ENCODE measurements at places on chromosomes 16 and 17.

GRCh38 chr17:82559566-82560251 lies 40.2 kb downstream of the FOXK2 start:
- no peak for DNase-seq

DNA sequence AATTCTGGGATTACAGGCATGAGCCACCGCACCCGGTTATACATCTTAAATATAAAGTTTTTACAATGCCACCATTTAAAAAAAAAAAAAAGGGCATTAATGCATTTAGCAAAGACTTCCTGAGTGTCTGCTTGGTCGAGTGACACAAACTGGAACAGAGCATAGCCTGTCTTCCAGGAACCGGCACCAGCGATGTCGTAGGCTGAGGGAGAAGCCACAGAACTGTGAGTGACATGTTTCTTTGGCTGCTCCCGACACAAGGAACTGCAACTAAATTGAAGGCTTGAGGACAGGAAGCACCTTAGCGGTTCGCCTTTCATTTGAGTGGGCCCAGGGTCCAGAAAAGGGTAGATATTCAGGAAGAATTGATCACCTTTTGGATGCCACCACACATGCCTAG lies 717.8 kb downstream of the MAF start:
- DNase-seq = no peak

- DNase-seq = no peak
These were observed 67.8 kb downstream of the GOSR1 start for GRCh38 chr17:30545024-30545423.

- DNase-seq = no peak
These were observed 11.9 kb downstream of the STAC2 start for GRCh38 chr17:39213852-39214251.

GRCh38 chr17:31202968-31203367 lies 94.1 kb downstream of the OMG start:
- DNase-seq = no peak

GRCh38 chr17:74842146-74842598 lies 17.5 kb downstream of the GRIN2C start:
- DNase-seq = no peak

DNA sequence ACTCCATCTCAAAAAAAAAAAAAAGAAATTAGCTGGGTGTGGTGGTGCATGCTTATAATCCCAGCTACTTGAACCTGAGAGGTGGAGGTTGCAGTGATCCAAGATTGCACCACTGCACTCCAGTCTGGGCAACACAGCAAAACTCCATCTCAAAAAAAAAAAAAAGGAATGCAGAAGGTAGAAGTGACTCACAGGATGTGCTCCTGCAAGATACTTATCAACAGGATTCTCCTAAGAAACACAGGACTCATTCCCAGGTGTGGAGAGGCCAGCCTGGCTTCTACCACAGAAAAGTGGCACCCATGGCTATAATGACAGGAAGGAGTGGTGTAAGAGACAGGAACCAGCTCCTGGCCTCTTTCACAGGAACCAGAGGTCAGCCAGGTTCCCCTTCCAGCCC lies 13.8 kb downstream of the ELMO3 start:
- no peak for DNase-seq

GRCh38 chr17:38444151-38444550 lies 15.9 kb downstream of the ARHGAP23 start:
- DNase-seq = peak; percentile 67

DNA sequence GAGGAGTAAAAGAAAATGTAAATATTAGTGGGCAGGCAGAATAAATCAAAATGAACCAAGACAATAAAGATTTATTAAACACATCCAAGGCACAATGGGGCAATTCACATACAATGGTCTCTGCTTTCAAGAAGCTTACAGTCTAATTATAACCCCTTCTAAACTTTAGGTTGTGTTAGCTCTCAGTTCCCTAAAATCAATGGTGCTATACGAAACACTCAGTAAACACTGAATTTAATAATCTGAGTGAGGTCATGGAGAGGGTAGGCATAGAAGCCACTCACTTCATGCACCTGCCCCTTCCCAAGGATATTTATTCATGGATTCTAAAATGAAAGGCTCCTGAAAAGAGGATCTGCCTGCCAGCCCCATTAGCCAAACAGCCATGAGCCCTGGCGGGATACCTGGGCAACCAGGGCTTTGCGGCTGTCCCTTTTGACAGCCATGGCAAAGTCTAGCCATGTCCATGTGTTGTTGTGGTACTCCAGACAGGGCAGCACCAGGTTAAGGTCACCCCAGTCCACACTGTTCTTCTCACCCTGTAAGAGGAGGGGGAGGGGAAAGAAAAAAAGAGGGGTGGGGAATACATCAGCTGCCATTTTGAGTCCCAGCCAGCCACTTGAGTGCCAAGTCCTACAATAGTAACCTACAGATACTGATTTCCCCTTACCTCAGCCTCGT lies 1.4 kb upstream of the RSKR start:
- DNase-seq = no peak

GRCh38 chr17:8300627-8301242 lies 5.5 kb upstream of the SLC25A35 start:
- DNase-seq = peak; percentile 70

- no peak for DNase-seq
These were observed 37.2 kb upstream of the ENDOV start for GRCh38 chr17:80377798-80378197.

- DNase-seq = no peak
These were observed 26.9 kb downstream of the CPSF4L start for GRCh38 chr17:73234736-73235135.

- DNase-seq = no peak
These were observed 13.9 kb downstream of the CYB561 start for GRCh38 chr17:63431939-63432804.

DNA sequence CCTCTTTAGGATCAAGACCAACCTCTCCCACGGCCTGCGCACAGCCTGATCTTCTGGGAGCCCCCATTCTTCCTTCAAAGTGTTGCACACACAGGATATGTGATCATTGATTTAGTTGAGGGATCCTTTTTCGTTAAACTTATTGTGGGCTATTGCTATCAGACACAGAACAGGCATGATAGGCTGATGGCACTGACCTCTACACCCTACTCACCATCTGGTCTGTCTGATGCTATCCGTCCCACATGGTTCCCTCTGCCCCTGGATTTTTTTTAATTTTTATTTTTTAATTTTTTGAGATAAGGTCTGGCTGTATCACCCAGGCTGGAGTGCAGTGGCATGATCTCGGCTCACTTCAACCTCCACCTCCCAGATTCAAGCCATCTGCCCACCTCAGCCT lies 19.2 kb upstream of the LITAF start:
- DNase-seq = no peak

DNA sequence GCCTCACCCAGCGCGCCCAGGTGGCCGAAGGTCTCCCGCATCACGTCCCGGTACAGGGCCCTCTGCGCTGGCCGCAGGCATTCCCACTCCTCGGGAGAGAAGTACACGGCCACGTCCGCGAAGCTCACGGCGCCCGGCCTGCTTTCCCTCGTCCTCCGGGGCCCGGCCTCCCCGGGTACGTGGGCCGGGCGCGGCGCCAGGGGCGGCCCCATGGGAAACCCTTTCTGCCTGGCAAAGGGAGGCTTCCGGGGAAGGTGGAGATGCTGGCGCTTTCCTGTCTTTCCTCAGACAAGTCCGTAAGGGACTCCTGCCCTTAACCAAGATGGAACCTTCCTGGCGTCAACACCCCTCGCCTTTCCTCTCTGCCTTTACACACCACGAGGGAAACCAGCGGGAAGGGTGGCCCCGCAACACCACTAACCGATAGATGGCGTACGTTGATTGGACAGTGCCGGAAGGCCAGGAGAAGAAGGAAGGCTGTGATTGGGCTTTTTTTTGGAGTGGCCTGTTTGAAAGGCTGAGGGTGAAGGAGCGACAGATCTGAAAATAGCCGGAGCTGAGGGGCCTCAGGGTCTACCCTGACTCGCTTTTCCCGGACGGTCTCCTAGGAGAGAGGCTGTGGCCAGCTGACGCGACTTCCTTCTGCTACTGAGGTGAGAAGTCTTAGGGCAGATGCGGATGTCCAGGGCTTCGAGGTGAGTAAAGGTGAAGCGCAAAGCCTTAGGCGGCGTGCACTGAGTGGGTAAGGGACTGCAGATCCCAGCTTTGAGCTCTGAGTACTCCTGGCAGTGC lies at the start of gene ZNF785:
TSS of gene ZNF785 (minus strand) at position 298 of the 792 bp plus-strand sequence. CDS start at position 212, 86 bp downstream.
- DNase-seq = peak; percentile 91

DNA sequence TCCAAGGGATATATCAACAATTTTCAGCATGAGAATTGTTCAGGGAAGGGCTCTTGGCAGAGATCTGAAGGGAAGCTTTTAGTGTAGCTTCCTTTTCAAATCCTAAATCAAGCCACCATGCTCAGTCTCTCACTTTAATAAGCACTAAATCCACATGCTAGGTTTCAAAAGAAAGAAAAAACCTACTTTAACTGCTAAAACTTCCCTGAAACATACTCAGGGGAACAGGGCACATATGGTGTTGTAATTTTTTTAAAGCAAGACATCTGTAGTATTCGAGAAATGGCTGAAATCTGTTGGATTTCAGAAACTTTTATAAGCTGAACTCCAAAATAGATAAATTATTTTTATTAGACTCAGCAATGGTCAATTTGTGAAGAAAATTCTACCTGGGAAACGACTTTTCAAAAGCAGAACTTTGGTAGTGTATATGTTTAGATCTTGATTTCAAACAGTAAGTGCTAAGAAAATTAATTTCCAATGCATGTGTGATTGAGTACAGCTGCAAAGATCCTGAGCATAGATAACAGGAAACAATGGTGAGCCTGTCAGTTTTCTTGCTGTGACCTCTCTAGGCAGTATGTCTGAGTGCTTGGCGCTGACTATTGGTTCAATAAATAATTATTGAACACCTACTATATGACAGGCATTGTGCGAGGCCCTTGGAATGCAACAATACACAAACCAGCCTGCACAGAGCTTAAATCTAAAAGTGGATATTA lies 804.5 kb upstream of the SOX9 start:
- no peak for DNase-seq

- DNase-seq = no peak
These were observed 247.7 kb downstream of the UTP18 start for GRCh38 chr17:51508048-51508447.

DNA sequence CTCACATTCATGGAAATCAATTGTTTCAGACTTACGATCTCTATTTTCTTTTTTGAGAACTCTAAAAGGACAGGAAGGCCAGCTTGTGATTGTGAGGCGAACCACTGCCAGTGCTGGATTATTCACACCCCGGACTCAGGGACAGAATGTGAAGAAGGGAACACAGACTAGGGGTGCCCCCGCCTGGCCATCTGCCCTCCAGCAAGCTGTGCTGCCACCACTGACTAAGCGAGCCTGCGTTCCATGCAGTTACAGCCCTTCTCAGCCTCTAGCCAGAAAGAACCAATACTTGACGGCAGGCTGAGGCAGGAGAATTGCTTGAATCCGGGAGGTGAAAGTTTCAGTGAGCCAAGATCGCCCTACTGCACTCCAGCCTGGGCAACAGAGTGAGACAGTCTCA lies 2.8 kb downstream of the HAGH start:
- DNase-seq = no peak

DNA sequence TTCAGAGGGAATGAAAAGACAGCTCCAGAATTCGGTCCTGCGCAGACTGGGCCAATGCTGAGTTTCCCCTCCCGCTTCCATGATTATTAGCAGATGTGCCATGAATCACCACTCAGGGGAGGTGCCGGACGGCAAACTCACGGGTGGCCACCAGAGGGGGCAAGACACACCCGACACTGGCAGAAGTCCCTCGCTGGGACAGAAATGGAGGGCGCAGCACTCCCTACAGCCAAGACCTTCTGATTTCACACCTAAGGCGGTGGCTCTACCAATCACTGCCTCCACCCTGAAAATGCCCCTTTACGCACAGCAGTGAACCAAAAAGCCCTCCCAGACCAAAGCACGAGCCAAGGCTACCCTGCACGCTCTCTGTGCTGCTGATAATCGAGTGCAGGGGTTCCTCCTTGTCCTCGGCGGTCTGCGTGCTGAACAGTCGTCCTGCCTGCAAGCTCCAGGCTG lies 26.8 kb downstream of the TRAP1 start:
- peak; percentile 89 for DNase-seq

- no peak for DNase-seq
These were observed 534 bp downstream of the PRSS36 start for GRCh38 chr16:31149332-31149731.

DNA sequence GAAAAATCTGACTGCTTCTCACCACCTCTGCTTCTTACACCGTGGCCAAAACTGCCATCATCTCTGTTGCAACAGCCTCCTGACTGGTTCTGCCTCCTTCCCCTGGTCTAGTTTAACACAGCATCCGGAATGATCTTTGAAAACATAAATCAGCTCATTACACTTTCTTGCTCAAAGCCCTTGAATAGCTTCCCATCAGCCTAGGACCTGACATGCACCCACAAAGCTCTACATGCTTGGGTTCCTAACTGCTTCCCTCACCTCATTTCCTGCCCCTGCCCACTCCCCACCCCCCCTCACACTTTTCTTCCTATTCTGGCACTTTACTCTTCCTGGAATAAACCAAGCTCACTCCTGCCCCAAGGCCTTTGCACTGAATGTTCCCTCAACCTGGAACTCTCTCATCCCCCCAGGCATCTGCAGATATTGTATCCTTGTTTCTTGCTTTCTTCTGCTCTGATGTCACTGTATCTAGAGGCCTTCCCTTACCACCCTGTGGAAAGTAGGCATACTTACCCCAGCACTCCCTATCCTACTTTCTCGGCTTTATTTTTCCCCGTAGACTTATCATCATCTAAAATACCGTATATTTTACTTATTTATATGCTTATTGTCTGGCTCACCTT lies 112.4 kb downstream of the FTO start:
- no peak for DNase-seq

DNA sequence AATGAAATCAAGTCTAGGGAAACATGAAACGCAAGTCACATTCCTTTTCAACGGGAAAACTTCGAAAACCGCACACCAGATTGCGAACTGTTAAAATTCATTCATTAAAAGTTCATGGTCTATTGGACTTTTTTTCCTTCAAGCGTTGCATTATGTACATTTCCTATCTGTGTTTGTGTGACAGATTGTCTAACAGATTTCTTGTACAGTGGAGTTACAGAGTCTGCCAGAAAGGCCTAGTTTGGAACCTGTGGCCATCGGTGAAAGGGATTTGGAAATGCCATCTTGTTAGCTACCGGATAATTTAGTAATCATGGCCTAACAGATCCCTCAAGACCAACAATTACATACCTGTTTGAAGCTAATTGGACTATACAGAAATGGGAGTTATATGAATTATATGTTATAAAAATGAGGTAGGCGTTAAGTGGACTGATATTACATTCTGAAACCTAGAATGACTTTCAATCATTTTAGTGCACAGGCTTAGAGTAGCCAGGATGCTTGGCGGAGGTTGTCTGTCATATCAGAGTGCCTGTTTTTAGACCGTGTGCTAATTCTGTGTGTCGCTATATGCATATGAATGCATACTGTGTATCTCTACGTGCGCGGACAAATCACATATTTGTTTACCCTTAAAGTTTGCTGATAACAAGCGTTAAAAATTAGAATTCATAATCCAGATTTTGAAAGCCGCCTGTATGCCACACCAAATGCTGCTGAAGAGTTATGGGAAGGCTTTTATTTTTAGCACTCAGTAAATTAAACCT lies 885.4 kb upstream of the RBFOX1 start:
- no peak for DNase-seq
